ENCODE measurements at places on chromosomes 11 and 22.

DNA sequence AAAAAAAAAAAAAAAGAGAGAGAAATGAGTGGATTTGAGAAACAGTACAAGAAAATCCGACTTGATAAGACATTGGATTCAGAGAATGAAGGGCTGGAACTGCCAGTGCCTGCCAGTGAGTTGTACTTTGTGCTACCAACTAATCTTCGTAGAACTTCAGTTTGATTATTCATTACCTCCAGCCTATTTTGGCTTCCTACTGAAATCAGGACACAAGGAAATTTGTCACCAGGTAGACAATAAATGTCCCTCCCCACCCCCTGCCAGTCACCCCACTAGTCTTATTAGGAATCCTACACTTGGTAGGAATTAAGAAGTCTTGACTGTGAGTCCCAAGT is 21.4 kb upstream of the POLD3 start:
- DNase-seq = no peak

DNA sequence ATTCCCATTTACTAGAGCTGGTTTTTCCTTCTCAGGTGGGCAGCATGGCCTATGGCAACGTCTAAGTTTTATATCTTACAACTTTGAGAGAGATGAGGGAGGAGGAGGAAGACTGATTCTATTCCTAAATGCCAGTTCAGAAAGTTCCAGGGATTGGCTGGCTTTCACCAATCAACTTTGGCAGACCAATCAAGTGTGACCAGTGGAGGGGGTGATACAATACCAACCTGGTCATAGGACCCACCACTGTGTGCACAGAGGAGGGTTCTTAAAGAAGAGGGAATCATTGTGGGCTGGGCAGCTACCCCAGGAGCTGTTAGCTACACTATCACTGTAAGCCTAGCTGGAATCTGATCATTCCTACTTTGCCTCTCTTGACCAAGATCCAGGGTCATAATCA is 8.1 kb downstream of the DIXDC1 start:
- DNase-seq = no peak

GRCh38 chr22:40444178-40444831 is 73.9 kb downstream of the SGSM3 start:
- no peak for DNase-seq

DNA sequence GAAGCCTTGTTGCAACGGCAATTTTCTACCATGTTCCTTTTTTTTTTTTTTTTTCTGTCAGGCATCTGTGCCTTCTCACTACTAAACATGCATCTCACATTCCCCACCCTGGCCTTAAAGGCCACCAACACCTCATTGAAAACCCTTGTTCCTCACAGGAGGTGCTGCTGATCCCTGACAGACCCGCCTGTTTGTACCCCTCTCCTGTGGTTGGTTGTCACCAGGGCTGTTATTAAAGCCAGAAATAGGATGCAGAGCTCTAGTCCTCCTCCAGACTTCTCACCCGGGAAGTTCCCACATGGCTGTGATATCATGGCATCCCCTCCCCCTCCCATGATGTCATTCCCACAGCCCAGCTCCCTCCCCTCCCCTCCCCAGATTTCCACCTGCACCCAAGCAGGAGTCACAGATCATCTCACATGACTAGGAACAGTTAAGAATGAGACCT is 302.8 kb upstream of the NCAM1 start:
- DNase-seq = no peak

- DNase-seq = peak; percentile 39
Measured at GRCh38 chr11:129375751-129376657, at the start of gene BARX2. BARX2 (plus strand) TSS chr11:129375848; CDS start chr11:129376036, 188 bp downstream.

- no peak for DNase-seq
Measured at GRCh38 chr11:72229925-72230763, 5.6 kb downstream of the INPPL1 start.

GRCh38 chr11:28794405-28794804 is 686.2 kb downstream of the METTL15 start:
- no peak for DNase-seq

DNA sequence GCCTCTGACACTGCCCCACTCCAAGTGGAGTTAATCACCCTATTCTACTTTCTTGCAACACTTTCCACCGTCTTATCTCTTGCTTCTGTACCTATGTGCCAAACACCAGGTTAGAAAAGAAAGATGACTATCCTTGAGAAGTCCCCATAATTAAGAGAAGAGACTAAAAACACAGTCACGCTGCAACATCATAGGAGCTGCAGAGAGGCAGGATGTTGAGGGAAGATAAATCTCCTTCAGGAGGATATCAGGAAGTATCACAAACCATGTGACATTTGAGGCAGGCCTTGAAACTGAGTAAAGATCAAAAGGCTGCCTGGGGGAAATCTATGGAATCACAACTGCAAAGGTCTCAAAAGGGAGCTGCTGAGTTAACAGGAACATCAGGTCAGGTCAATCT is 24.8 kb downstream of the GAB2 start:
- DNase-seq = no peak
